ENCODE measurements at places on chromosomes 4 and X. TPM values are rescaled to one million over a fixed set of nuclear protein-coding genes. Genes with fewer than 3 reads are reported as not detected.

Gene PCDH7
- total RNA-seq, result 111 TPM

Gene CTBP1
- total RNA-seq, result 376 TPM

Gene GC
- total RNA-seq, result not detected

Gene FAM184B
- under 0.01 TPM for total RNA-seq

Gene LRIT3
- total RNA-seq, result not detected

Gene NOX1
- not detected for total RNA-seq

Gene DMP1
- total RNA-seq, result not detected

Gene CXCR3
- 0.11 TPM for total RNA-seq

Gene MAOB
- total RNA-seq, result not detected

Gene MAGEB2
- not detected for total RNA-seq

Gene RAB40A
- 2.7 TPM for total RNA-seq

Gene FHIP1A
- 17.6 TPM for total RNA-seq

Gene RASSF6
- 0.39 TPM for total RNA-seq

Gene ASB12
- not detected for total RNA-seq

Gene PCSK1N
- 13.1 TPM for total RNA-seq

Gene RIBC1
- total RNA-seq, result not detected

Gene TLR6
- total RNA-seq, result 7.8 TPM

Gene HSFX3
- not detected for total RNA-seq
